ENCODE measurements at places on chromosomes 2 and 18.
A peak's percentile ranks its signal among the peaks of the same experiment; 100 is the strongest.

GRCh38 chr2:58686776-58687175 is 445.7 kb upstream of the FANCL start:
- no peak for DNase-seq

- no peak for DNase-seq
Observed at GRCh38 chr2:33607251-33607721, 8.2 kb upstream of the FAM98A start.

GRCh38 chr18:79677221-79677620 is 2.4 kb upstream of the CTDP1 start:
- no peak for DNase-seq

- peak; percentile 12 for DNase-seq
Observed at GRCh38 chr2:97950329-97951154, 45.2 kb downstream of the TMEM131 start.

DNA sequence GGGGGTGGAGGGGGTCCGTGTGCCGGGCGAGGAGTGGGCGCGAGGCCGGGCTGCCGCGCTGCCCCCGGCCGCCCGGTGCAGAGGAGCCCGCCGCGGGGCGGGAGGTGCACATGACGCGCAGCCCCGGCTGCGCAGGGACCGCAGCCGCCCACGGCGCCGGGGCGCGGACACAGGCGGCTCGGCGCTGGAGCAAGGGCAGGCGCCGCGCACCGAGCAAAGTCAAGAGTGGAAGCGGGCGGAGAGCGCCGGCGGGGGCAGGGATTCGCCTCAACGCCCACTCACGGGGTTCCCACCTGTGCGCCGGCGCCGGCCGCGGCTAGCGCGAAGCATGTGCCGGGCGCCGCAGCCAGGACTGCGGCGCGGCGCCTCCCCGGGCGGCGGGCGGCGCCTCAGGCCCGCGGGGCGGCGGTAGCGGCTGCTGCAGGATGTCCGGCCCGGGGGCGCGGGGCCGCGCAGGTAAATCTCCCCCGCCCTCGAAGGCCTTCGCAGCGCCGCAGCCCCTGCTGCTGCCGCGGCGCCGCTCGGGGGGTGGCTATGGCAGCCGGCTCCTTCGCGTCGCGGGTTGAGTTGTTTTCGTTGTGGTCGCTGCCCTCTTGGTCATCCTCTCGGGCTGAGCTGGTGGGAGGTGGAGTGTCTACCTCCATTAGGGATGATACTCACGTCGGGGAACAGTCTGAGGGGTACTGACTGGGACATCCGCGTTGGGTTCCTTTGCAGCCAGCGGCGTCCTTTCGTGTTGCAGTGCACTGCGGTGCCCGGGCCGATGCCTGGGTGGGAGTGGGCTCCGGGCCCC is 216.3 kb upstream of the DTNA start:
- peak; percentile 30 for DNase-seq

DNA sequence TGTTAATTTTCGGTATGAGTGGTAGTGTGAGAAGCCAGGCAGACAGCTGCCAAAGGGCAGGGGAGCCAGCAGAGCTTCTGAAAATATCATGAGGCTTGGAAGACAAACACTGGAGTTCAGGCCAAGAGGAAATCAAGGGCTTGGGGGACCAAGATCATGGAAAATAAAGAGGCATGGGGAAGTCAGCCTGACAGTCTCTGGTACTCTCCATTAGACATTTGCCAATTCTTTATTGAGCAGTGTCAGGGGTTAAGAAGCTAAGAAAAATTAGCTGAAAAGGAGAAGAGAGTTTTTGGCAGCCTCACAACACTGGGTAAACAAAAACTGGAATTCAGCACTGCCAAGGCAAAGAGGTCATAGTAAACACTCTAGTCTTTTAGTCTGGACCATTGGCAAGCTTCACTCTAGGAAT is 612.7 kb downstream of the EPHA4 start:
- no peak for DNase-seq

DNA sequence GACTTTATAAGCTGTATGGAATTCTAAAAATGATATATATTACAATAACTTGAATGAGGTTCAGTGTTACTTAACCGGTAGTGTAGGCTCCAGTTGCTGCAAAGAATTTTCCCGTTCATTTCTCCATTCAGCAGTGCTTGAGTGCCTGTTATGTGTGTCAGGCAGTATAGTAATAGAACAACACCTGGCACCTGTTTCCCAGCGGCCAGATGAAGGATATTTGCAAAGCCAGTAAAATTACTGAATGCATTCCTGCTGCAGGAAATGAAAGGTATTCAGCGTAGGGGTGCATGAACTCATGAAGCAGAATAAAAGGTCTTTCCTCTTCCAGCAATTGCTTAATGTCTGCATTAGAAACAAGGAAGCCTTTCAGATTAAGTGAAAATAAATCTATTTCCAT is 18.8 kb downstream of the YPEL5 start:
- no peak for DNase-seq

DNA sequence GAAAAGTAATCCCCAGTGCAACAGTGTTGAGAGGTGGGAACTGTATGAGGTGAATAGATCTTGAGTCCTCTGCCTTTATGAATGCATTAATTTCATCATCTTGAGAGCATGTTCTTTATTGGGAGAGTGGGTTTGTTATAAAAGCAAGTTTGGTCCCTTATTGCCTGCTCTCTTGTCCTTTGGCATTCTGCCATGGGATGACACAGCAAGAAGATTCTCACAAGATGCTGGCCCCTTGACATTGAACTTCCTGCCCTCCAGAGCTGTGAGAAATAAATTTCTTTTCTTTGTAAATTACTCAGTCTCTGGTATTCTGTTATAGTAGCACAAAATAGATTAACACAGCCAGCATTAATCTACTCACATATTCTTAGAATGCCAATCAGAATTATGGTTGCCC is 108.6 kb downstream of the EHBP1 start:
- no peak for DNase-seq

- DNase-seq, result no peak
Observed at GRCh38 chr2:43462866-43463641, 132.8 kb downstream of the THADA start.

GRCh38 chr18:57657542-57657941 is 35.9 kb upstream of the NARS1 start:
- no peak for DNase-seq

- DNase-seq, result no peak
Observed at GRCh38 chr2:23207871-23208270, 177.1 kb upstream of the KLHL29 start.

DNA sequence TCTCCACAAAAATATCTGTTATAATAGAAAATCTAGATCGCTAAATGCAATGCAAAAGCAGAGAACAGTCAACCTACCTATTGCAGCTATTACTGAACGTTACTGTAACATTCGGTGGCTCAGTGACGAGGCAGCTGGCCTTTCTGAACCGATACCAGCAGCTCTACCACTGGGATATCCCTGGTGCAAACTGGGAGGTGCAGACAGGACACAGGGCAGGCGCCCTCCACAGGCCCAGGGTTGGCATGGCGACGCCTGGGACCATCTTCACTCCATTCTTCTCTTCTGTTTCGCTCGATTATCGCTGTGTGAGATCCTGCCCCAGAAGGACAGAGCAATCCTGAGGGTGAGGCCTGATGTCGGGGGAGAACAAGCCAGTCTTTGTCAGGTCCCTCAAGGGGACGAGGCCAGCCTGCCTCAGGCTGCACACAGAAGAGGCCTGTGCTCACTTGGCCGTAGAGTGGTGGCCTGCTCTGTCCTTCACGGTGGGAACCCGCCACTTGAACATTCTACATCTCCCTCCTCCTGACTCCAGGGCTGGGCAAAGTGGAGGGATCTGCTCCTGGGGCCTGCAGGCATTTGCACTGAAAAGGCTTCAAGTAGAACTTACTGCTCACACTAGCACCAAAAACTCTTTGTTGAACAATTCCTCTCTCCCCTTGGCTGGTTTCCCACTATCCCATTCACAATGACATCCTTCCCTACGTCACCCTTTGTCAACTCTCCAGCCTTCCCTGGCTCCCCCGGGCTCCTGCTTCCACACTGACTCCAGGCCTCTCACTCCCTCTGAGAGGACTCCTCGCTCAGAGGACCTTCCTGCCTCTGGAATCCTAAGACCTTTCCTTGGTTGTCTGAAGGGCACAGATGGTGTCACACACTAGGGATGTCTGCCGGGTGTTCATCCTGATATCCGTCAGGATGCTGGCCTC is 49.7 kb downstream of the CYRIA start:
- DNase-seq, result no peak

DNA sequence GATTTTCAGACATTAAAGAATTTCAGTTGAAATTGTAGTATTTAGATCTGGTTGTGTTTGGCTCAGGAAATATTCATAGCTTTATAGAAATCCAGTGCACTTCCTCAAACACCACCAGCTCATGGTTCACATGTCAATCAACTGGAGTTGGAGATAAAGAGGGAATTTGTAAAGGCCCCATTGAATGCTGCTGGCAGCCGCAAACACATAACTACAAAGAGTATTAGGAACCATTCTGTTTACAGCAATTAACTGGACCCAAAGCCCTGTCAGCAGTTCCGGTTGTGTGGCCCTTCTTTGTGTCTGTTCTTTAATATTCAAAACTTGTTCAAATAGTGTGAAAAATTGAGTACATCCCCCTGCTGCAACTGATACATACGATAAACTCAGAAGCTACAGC is 107.4 kb upstream of the LRRTM4 start:
- no peak for DNase-seq

DNA sequence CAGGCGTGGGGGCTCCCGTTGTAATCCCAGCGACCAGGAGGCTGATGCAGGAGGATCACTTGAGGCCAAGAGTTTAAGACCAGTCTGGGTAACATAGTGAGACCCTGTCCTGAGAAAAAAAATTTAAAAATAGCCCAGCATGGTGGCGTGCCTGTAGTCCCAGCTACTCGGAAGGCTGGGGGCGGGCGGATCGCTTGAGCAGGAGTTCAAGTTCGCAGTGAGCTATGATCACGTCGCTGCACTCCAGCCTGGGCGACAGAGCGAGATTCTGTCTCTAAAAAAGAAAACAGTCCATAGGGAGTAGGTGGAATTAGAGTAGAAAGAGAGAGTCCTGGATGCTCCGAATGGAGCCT is 325 bp upstream of the TTLL4 start:
- no peak for DNase-seq

GRCh38 chr2:85665264-85665937 is 2.6 kb downstream of the SFTPB start:
- no peak for DNase-seq

DNA sequence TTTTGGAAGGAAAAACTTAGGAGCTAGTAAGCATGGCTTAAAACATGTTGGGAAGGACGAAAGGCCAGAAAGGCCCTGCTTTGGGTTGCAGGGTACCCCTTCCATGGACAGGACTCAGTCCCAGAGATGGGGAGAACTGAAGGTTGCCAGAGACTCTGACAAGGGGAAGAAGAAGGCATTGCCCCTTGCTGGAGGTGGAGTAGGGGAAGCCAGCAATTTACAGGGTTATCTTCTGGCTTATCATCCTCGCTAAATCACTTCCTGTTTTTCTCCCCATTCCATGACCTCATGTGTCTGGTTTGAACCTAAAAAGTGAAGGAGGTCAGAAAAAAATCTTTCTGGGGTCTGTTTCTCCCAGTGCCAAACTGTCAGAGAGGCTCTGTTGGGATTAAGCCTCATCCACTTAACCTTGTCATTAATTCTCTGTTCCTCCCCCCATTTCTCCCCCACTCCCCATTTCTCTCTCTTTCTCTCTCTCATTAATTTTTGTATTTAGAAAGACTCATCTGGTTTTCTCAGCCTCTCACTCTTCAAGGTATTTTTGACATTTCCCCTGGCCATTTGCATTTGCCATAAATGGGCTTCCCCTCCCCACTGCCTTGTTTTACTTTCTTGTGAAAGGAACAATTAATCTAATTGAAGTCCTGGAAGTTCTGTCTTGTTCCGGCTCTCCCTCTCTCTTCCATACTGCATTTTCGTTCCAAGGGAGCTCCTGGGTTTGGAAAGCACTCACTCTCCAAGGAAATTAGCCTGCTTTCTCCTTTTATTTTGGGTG is 17.4 kb downstream of the NRP2 start:
- DNase-seq, result peak; percentile 78

GRCh38 chr2:18925296-18925695 is 335.9 kb upstream of the NT5C1B start:
- no peak for DNase-seq

DNA sequence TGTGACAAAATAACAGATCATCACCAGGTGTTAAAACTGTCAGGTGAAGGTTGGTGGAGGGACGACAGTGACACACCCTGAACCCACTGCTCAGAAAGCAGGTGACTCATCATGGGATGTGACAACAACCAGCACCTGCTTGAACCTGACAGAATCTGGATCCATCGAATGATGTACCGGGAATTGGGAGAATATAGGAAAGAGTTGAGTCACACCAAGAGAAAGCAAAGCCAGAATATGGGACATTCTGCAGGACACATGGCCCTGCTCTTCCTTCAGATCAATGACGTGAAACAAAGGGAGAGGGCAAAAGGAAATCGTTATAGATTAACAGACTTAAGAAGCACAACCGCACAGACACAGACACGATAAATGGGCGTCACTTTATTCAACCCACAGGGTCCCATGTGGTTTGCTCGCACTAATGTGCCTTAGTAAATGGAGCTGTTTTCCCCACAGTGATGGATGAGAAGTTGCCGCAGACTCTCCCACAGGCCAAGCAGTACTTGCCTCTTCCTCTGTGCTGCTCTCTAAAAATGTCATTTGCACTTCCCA is 100.1 kb downstream of the CRACDL start:
- no peak for DNase-seq

GRCh38 chr2:96687711-96688640 is 45.4 kb downstream of the FER1L5 start:
- no peak for DNase-seq

- no peak for DNase-seq
Observed at GRCh38 chr2:147639891-147640290, 204.9 kb upstream of the ACVR2A start.

DNA sequence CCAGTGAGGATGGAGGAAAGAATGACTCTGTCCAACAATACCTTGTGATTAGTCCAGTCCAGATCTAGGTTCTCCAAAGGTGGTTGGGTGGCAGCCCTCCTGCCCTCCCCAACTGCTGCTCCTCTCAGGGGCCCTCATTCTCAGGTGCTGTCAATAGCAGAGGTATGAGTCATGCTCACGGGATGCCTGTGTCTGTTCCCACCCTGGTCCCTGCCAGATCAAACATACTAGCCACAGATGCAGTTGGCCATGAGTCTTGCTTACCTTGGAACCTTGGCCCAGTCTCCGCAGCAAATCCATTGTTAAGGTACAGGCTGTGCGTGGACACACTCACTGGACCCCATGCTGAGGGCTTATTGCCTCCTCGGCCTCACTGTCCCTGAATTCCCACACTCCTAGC is 24.9 kb upstream of the RPIA start:
- DNase-seq, result no peak

DNA sequence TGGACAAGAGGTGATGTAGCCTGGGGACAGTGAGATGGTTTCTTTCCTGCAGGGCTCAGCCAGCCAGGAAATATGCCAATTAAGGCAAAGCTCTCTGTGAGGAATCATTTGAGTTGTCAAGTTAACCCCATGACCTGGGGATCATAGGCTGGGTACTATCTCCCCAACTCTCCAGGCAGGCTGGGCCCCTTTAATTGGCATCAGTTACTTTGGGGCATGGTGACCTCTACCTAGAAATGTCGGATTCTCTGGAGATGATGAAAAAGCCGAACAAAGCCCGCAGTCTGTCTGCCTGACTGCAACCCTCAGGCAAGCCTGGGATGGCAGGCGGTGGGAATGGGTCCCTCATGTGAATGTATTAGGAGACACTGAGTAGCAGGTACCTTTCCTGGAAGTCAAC is 193.5 kb upstream of the SMAD2 start:
- DNase-seq, result no peak
